ENCODE measurements at places on chromosomes 4 and X. TPM values are rescaled to one million over a fixed set of nuclear protein-coding genes. Genes with fewer than 3 reads are reported as not detected.

Gene CSAG3
- not detected for polyA plus RNA-seq

Gene RHOXF1
- not detected for polyA plus RNA-seq

Gene CHST7
- polyA plus RNA-seq: 2.7 TPM

Gene SMIM10
- 5.2 TPM for polyA plus RNA-seq

Gene NDUFC1
- 53.0 TPM for polyA plus RNA-seq

Gene SLC25A6
- polyA plus RNA-seq: 598 TPM

Gene RASGEF1B
- polyA plus RNA-seq: not detected

Gene ATP10D
- polyA plus RNA-seq: 74.1 TPM

Gene LSM6
- polyA plus RNA-seq: 5.8 TPM

Gene BMX
- polyA plus RNA-seq: not detected

Gene TEX13B
- not detected for polyA plus RNA-seq

GRCh38 chrX:114038358-114038757 is 545.5 kb upstream of the HTR2C start:
- DNase-seq: no peak

DNA sequence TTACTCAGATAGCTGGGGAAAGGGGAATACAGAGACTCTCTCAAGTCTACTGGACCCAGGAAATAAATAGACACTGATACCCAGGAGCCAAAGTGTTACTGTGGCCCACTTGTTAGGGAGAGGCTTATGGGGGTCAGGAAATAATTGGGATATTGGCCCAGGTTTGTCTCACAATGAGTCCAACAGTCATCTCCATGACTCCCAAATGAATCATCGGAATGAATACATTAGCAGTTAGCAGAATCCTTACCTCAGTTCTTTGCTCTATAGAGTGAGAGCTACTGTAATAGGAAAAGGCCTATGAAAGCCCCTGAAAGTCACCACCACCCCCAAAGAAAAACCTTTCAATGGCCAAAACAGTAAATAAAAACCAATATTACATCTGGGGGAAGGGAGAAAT is 42.4 kb upstream of the ARHGEF6 start:
- no peak for DNase-seq

DNA sequence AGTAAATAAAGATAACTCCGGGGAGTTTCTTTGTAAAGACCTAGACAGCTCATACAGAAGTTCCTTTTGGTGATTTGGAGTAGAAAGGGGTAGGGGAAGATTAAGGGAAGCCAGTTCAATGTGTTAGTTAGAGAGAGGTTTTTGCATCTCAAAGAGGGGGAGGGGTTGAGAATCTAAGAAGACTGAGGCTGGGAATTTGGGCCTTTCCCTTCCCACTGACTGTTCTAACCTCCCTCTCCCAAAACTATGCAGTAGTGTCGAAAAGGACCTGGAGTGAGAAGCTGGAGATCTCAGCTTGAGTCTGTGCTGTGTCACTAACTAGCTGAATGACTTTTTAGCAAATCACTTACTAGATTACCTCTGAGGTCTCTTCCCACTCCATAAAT is 55.7 kb upstream of the CCDC160 start:
- no peak for DNase-seq

- DNase-seq: no peak
Measured at GRCh38 chr4:186144946-186145569, 40.6 kb downstream of the FAM149A start.

GRCh38 chr4:40264497-40264896 is 67.7 kb downstream of the RHOH start:
- no peak for DNase-seq

- no peak for DNase-seq
Measured at GRCh38 chr4:139266208-139266582, 13.8 kb downstream of the MGARP start.

GRCh38 chr4:185510806-185511205 is 24.5 kb downstream of the PDLIM3 start:
- no peak for DNase-seq

DNA sequence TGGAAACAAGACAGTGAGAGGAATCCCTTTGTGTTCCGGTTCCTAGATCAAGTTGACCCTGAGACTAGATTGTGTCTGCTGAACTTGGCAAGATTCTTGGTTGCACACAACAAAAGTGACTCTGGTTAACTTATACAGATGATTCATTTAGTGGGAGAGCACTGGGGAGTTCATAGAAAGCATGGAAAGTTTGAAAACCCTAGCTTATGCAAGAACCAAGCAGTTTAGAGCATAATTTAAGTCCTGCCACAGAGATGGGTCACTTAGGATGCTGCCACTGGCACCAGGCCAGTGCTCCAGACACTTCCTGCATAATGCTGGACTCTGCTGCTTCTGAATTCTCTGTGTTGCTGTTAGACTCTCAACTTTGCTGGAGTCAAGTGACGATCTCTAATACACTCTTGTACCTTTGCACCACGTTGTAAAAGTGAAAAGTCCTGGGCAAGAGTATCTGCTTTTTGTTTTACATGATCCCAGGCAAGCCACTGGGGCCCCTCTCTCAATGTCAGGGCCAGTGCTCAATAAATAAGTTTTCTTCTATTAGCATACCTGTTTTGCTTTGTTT is 12.7 kb upstream of the DCUN1D4 start:
- DNase-seq: no peak

DNA sequence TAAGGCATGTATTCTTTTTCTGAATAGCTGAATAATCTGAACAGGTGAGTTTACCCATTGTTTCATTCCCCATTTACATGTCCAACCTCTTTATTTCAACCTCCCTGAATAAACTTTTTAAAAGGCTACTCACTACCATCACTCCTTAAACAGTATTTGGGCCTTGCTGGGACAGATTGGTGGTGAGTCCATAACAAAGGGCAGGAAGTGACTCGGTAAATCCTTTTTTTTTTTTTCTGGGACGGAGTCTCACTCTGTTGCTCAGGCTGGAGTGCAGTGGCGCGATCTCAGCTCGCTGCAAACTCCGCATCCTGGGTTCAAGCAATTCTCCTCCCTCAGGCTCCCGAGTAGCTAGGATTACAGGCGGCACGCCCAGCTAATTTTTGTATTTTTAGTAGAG is 23.4 kb upstream of the SEC24B start:
- no peak for DNase-seq

- DNase-seq: no peak
Measured at GRCh38 chr4:130393642-130394041, 1297.7 kb downstream of the C4orf33 start.

GRCh38 chr4:932713-933070 is 432 bp downstream of the TMEM175 start:
- DNase-seq: no peak

DNA sequence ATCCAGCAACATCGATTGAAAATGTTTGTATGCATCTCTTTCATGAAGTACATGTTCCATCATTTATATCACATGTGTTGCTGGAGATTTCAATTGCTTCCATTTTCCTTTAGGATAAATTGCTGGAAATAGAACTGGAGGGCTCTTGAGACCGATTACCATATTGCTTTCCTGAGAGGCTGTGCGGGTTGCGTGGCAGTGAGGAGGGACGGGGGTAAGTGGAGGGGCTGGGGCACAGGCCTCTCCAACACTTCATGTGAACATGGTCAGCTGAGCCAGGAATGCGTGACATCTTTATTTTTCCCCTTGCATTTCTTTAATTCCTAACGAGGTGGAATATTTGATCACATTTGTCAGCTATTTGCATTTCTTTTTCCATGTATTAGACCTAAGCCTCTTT is 144.6 kb downstream of the TBL1X start:
- no peak for DNase-seq

GRCh38 chrX:39726771-39727170 is 371.0 kb downstream of the BCOR start:
- no peak for DNase-seq

- no peak for DNase-seq
Measured at GRCh38 chrX:117996918-117997480, 119.6 kb downstream of the KLHL13 start.

GRCh38 chr4:84500386-84501201 is 1.5 kb upstream of the NKX6-1 start:
- DNase-seq: no peak

DNA sequence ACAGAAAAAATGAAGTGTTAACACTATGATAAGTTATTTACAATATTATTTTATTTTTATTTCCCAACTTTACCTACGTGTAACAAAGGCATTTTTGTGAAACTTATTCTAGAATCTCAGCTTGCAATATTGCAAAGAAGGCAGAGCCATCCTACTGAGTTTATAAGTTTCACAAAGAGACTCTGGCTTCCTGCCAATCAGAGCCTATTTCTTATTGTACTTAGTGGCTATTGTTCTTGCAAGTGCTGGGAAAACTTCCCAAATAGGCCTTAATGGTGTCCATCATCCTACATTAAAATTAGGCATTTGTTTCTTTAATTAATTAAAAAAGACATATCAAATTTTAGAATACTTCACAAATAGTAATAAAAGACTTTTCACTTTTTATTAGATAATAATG is 233.2 kb downstream of the EPHA5 start:
- no peak for DNase-seq

DNA sequence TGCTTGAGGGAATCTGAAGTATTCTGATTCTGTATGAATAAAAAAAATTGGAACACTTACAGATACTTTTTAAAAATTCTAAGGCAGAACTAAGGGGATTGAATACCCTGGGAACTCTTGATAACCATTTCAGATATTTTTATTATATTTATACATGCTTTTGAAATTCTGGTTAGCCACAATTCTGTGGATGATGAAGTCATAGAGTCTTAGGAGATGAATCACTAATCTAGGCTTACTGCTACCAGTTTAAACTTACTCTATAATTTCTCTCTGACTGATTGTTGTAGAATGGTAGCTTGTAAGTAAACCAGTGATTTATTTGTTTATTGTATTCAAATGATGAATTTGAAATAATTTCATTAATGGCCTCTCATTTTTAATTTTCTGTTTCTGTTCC is 11.4 kb upstream of the SLAIN2 start:
- peak; percentile 76 for DNase-seq

GRCh38 chrX:105126201-105126600 is 94.3 kb downstream of the TEX13A start:
- no peak for DNase-seq

DNA sequence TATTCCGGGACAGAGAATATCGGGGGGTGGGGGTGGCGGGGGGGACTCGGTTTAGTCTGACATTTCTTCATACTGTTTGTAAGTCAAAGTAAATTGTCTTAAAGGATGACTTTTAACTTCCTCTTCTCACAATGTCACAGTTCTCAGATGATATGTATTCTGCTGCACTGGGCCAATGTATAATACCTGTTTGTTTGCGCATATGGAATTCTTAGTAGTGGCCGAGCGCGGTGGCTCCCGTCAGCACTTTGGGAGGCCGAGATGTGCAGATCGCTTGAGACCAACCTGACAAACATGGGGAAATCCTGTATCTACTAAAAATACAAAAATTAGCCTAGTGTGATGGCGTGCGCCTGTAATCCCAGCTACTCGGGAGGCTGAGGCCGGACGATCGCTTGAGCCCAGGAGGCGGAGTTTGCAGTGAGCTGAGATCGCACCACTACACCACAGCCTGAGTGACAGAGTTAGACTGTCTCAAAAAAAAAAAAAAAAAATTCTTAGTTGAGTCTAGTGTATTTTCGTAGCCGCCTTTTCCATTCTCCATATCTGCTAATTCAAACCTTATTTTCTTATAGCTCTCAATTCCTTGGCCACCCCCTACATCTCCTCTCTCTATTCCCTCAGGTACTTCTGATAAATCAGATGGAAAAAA is 851 bp downstream of the POLR2B start:
- no peak for DNase-seq

GRCh38 chr4:142035566-142035965 is 399.2 kb downstream of the IL15 start:
- DNase-seq: no peak

- no peak for DNase-seq
Measured at GRCh38 chr4:169312690-169313422, 42.1 kb upstream of the SH3RF1 start.

DNA sequence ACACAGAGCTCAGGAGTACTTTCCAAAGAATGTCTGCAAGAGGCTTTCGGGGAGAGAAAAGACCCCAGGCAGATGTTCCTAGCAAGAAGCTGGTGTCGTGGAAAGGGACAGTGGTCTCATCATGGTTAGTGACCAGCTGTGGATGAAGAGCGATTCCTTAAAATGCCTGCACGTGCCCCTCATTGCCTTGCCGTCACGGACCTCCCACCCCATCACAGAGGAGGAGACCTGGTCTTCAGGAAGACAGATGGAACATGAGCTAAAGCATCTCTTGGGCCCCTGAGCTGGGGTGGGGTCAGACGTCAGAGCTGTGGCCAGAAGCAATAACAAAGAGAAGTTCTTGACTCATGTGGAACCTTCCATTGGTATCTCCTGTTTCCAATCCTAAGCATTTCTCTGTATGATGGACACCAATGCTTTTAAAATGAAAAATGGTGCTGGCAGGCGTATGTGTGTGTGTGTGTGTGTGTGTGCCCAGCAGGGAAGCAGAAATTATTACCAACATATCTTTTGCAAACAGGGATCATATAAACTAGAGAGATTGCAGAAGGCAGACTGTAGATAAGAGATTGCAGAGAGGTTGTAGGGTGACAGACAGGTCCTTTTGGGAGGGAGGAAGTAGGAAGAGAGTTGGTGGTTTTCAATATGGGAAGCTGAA is 25.2 kb upstream of the ASMTL start:
- DNase-seq: no peak

DNA sequence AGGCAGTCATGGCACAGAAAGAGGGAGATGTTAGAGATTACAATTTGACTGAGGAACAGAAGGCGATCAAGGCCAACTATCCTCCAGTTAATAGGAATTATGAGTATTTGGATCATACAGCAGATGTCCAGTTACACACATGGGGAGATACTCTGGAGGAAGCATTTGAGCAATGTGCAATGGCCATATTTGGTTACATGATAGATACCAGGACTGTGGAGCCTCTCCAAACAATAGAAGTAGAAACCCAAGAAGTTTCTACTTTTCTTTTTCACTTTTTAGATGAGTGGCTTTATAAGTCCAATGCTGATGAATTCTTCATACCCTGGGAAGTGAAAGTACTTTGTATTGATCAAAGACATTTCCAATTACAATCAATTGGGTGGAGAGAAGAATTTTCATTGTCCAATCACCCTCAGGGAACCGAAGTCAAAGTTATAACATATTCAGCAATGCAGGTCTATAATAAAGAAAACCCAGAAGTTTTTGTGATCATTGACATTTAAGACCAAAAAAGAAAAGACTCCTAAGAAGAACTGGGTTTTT is 139.1 kb downstream of the MAB21L2 start:
- DNase-seq: no peak

GRCh38 chrX:149467461-149467860 is 37.6 kb downstream of the IDS start:
- no peak for DNase-seq

GRCh38 chr4:71009890-71010588 is 16.6 kb downstream of the DCK start:
- DNase-seq: no peak

- DNase-seq: no peak
Measured at GRCh38 chr4:47972181-47972580, 44.3 kb downstream of the CNGA1 start.

- DNase-seq: no peak
Measured at GRCh38 chr4:87044511-87045233, 109.9 kb downstream of the AFF1 start.
